Hippocampal formation (tissue), 2 donors: ENCODE measurements at places on chromosomes 16 and 17.

- DNase-seq: peak; percentile 40
Observed at GRCh38 chr17:59372138-59372751, 40.8 kb downstream of the YPEL2 start.

- DNase-seq: no peak
Observed at GRCh38 chr17:29443041-29443739, 53.0 kb downstream of the TAOK1 start.

DNA sequence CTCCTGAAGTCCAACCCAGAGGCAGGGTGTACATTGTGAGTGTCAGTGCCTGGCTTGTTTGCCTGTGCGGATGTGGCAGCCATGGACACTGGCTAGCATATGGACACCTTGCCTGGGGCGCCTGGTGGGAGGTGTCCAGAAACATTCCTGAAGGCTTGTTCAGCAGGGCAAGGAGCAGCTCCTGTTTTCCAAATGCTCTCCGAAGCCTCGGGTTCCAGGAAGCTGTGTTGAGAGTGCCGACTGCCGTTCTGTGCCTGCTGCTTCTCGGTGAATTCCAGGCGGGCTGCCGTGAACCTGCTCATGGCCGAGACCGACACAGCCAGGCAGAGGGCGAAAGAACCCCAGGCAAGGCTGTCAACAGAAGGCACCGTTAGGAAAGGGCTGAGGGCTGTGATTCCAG is 10.9 kb upstream of the DHRS7C start:
- no peak for DNase-seq

DNA sequence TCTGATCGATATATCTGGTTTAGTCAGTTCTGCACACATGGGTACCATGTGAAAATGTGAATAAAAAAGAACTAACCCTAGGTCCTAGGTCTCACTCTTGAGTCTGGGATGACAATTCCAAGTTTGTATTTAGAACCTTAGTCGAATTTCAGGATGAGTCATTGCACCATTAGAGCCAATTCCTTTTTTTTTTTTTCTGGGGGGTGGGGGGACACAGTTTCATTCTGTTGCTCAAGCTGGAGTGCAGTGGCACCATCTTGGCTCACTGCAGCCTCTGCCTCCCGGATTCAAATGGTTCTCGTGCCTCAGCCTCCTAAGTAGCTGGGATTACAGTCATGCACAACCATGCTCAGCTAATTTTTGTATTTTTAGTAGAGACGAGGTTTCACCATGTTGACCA is 41.6 kb downstream of the SPAG9 start:
- no peak for DNase-seq

GRCh38 chr16:1450218-1450617 is 5.9 kb upstream of the CCDC154 start:
- DNase-seq: no peak

DNA sequence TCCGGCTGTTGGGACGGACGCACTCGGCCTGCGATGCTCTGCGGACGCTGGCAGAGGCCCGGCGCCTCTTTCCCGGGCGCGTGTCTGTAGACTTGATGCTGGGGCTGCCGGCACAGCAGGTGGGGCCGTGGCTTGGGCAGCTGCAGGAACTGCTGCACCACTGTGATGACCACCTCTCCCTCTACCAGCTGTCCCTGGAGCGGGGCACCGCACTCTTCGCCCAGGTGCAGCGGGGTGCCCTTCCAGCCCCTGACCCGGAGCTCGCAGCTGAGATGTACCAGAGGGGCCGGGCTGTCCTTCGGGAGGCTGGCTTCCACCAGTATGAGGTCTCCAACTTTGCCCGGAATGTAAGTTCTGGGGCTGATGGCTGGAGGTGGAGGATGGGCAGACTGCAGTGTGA is 3.5 kb downstream of the RSAD1 start:
- DNase-seq: no peak

- DNase-seq: no peak
Observed at GRCh38 chr16:79272141-79272577, 328.4 kb downstream of the MAF start.

GRCh38 chr16:85628645-85629044 is 15.5 kb downstream of the GSE1 start:
- DNase-seq: no peak

DNA sequence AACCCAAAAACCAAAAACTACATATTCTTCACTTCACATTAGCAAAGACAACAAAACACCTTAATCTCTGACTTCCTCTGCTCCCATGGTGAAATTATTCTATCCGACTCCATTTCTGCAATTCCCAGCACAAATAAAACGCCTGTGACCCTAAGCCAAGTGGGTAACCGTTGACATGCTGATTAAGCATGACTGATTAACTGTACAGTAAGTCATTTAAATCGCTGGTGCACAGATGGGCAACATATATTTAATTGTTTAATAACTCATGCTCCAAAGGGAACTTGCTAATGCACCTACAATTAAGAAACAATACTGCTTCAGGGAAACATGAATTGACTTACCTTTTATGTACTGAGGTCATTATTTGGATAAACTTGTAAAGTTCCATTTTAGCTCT is 436.7 kb downstream of the KIF2B start:
- DNase-seq: no peak

- DNase-seq: no peak
Observed at GRCh38 chr16:85648805-85649204, 35.7 kb downstream of the GSE1 start.

DNA sequence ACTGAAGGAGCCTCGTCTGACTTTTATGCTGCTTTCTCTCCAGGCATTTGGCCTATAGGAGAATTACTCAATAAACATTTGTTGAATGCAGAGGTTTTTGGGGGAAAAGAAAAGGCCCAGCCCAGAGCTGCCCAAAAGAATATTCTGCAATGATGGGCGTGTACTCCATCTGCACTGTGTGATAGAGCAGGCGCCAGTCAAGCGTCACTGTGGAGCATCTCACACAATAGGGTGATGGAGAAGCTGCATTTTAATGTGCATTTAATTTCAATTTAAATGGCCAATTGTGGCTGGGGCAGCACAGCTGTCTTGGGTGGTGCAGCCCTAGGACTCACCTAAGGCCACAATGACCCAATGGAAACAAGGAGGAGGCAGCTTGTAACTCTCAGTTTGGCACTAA is 20.6 kb downstream of the GLYR1 start:
- no peak for DNase-seq

- DNase-seq: no peak
Observed at GRCh38 chr16:56451753-56452689, 667 bp downstream of the OGFOD1 start.

DNA sequence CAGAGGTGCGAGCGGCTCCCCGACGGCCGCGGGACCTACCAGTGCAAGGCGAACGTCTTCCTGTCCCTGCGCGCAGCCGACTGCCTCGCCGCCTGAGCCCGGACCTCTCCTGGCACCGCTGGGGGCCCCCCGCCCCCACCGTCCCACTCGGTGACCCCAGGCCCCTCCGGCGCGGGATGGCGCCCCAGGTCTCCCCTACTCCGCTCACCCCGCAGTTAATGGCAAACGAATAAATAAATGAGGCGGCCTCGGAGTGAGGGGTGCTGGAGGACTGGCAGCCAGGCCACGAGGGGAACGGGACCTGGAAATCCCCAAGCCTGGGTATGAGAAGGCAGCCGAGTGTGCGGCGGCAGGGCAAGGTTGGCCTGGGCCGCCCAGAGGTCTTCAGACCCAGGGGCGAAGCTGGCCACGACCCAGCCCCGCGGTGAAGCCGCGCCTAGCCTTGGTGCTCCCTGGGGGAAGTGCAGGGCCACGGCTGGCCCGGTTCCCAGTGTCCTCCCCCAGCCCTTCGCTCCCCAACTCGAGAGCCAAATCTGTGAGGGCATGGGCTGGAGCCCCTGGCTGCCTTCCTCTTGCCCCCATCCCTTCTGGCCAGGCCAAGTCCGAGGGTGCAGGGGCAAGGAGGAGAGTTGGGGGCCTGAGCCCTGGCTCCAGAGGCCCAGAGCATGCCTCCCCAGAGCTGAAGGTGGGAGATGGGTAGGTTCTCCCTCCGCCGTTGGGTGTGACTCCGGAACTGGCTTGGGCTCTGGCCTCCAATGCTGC is 796 bp downstream of the NPB start:
- DNase-seq: no peak

GRCh38 chr17:57783338-57783742 is 38.2 kb upstream of the CCDC182 start:
- DNase-seq: peak; percentile 47

DNA sequence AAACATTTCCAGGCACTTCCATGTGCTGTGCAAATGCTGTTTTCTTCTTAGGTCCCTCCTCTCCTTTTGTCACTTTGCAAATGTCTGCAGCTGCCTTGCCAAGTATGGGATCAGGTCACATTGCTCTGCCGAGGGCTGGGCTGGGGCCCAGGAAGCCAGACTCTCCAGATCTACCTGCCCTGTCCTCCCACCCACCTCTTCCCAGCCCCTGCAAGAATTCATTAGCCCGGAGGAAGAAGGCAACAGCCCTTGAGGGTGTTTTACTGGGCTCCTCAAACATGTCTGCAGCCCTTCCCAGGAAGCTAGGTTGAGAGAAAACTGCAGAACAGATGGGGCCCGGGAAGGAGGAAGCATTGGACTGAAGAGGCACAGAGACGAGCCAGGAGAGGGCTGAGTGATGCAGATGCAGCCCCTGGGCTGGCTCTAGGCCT is 47.1 kb downstream of the WSB1 start:
- DNase-seq: peak; percentile 26

- no peak for DNase-seq
Observed at GRCh38 chr16:88453611-88454522, 787 bp downstream of the ZFPM1 start.

DNA sequence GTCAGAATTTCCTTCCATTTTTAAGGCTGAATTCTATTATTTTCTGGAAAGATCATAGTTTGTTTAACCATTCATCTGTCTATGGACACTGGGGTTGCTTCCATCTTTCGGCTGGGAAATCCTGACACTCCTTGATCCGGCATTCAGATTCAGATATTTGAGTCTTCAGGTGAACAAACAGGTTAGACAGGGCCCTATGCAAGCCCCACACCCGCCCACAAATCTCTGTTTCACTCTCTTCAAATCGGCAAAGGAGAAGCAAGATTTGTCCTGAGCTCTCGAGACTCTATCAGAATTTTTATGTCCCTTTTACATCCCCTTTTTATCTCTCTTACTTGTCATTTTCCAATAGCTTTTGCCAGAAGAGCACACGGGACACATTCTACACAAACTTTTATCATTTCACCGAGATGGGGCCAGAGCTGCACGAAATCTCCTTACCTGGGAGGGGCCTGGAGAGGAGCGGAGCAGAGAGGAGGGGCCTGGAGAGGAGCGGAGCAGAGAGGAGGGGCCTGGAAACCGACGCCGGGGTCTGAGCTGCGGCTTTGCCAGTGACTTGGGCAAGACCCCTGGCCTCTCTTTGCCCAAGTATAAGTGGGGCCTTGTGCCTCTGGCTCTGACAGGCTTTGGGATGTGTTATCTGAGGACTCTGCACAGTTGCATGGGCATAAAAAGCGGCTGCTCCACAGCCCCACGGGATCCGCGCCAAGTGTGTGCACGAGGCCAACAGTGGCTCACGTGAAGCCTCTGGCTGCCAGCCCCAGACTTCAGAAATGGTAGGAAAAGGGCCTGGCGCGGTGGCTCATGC is 54.3 kb upstream of the RBFOX3 start:
- DNase-seq: peak; percentile 6

DNA sequence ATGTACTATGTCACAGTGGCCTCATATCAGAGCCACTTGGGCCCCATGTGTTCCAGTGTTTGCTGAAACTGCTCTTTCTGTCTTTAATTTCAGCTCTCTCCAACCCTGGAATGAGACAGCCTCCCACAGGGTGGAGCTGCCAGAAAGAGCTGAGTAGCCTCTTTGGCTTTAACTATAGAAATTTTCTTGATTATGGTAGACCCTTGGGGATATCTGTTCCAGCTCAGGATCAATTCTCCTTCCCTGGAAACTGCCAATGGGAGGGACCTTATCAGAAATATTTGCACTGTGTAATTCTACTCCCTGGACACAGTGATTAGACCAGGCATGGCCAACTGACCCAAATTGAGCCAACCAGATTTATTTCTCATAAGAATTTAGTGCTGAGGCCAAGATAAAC is 39.0 kb upstream of the KDM8 start:
- DNase-seq: no peak

DNA sequence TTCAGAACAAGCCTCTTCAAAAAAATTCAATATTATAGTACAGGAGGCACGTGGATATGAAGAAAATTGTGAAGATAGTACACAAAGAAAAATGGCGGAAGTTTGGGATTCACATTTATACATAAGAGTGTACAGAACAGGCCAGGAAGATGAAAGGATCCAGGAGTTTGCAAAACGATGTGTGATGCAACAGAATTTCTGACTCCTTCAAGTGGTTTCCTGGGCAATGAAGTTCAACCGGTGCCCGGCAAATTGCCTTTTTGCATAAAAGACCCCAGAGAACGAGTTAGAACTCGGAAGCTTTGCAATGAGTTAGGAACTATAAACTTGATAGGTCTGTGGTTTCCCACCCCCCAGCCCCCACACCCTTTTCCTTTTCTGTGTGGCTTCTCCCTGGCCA is 189.1 kb downstream of the SALL1 start:
- no peak for DNase-seq

GRCh38 chr17:39054111-39054645 is 87.0 kb upstream of the FBXO47 start:
- no peak for DNase-seq

- no peak for DNase-seq
Observed at GRCh38 chr16:77690416-77690815, 31.9 kb upstream of the NUDT7 start.

GRCh38 chr17:34750004-34750403 is 170.6 kb downstream of the TMEM132E start:
- DNase-seq: no peak

- DNase-seq: no peak
Observed at GRCh38 chr17:82985973-82986372, 93.4 kb upstream of the METRNL start.

DNA sequence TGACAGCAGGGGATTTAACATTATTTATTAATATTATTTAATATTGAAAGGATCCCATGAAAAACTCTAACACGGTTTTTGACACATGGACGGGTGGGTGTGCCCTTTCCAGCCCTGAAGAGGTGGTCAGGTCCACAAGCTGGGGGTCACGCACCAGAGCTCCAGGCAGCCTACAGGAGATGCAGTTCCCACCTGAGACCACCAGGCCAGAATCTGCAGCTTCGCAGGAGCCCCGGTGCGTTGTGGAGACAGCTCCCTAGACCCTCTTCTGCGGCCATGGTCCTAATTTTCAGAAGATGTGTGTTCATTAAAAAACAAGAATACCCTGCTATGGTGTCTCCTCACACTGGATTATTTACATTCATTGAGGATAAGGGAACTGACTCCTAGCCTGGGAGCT is 331.1 kb downstream of the C16orf95 start:
- no peak for DNase-seq

DNA sequence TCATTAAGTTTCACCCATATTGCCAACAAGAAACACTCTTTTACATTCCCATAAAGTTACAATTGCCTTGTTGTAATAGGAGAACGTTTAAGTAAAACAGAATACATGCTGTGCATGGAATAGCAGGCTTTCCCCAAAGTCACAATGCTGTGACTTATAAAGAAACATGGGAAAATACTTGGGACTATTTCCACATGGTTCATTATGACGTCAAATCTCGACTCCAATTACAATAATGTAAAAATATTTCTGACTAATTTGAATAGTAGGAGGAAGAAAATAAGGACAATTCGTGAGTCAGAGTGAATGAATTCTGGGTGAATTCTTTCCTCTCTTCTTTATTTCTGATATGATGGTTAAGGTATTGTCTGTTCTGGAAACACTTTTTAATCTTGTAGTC is 52.8 kb downstream of the CDH11 start:
- no peak for DNase-seq
